Anterior cingulate cortex (tissue), 58 donors: ENCODE measurements at places on chromosomes 12 and 14.

- DNase-seq, result no peak
These were observed 771.3 kb upstream of the TBX3 start for GRCh38 chr12:115455268-115455681.

DNA sequence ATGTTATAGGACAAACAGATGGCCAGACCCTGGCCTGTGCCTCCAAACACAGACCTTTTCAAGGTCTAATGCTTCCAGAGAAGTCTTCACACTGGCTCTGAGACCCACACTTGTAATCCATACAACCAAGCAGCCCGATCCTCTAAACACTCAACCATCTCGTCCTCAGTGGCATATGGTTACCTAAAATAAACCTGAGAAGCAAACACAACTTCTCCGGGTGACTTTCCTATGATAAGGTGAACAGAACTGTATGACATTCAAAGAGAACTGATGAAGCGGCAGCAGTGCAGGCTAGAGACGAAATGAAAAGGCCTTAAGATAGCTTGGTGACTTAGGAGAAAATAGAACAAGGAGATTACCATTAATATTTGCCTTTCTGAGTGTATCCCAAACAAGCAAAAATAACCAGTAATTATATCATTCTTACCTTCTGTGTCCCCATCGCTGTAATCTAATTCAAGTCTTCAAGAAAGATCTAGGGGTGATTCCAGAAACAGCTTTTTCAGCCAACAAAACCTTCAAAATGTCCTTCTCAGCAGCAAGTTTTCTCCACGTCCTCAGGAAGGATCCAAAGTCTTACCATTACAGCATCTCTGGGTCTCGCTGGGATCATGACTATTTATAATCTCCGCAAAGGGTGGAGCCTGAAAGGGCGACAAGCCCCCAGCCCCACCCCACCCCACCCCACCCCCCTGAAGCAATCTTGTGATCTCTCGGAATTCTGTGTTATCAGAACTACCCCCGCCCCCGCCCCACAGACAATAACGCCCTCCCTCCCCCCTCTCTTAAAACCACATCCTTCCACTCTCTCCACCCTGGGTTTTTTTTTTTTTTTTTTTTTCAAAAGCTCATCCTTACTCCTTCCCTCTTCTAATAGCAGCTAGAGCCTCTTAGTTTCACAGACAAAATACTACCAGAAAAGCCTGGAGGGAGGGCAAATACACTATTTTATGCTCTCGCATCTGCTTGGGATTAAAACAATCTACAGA is at the start of gene SLC2A3:
Gene SLC2A3 (minus strand): TSS at position 598 of the 992 bp plus-strand sequence. CDS start 153 bp downstream, at position 445.
- DNase-seq, result no peak

DNA sequence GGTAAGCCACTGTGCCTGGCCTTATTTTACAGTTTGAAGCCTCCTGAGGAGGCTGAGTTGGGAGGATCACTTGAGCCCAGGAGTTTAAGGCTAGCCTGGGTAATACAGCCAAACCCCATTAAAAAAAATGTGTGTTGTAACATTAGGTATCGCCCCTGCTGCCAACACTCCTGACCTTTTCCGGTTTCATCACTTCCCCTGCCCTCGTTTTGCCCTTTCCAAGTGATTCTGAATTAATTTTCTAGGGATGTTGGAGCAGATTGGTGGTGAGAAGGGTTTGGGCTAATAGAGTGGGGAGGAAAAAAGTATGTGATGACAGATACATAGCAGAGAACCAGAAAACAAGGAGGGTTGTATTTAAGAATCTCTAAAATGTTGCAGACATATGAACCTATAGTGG is 25.6 kb upstream of the C12orf71 start:
- DNase-seq, result no peak

- no peak for DNase-seq
These were observed 142.5 kb downstream of the EFCAB11 start for GRCh38 chr14:89811954-89812575.

- no peak for DNase-seq
These were observed at the start of gene CABP1 for GRCh38 chr12:120639771-120640721. CABP1 (plus strand) TSS chr12:120640626; CDS start chr12:120640686, 60 bp downstream.

GRCh38 chr12:3572560-3572959 is 81.6 kb downstream of the PRMT8 start:
- DNase-seq, result no peak

GRCh38 chr14:22997676-22998323 is 12.1 kb downstream of the C14orf93 start:
- DNase-seq, result no peak

DNA sequence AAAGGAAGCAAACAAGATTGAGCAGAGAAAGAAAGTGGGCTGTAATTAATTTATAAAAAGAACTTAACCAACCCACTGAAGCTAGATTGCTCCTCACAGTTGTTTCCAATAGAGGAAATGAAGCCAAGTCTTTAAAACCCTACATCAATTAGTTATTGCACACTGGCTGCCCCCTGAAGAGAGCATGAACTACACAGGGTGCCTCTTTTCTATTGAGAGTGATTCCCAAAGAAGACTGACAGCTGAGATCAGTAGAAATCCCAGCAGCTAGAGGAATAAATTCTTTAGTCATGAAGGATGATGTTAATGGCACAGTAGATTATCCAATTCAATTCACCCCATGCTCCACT is 8.6 kb upstream of the USP15 start:
- no peak for DNase-seq

GRCh38 chr12:112961074-112961473 is 17.2 kb upstream of the OAS2 start:
- no peak for DNase-seq

- DNase-seq, result no peak
These were observed 3.2 kb downstream of the SIX6 start for GRCh38 chr14:60512126-60512525.

DNA sequence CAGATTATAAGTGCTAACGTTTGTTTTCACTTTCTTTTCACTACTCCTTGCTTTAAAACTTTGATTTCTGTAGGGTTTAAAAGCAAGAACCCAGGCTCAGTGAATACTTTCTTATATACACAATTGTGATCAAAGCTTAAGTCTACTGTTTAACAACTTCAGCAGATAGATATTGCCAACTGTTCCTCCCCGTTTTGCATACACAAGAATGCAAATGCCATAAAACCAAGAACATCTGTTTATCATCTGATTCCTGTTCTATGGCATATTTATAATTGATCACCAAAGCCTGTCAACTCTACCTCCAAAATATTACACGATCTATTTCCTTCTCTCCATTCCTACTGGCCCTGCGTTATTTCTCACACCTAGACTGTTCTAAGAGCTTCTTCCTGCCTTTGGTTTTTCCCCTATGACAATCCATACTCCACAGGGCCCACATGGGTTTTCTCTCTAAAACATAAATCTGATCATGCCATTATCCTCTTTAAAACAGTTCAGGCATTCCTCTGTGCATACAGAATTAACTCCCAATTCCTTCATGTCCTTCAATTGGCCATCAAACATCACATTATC is 15.9 kb downstream of the MED13L start:
- DNase-seq, result no peak

DNA sequence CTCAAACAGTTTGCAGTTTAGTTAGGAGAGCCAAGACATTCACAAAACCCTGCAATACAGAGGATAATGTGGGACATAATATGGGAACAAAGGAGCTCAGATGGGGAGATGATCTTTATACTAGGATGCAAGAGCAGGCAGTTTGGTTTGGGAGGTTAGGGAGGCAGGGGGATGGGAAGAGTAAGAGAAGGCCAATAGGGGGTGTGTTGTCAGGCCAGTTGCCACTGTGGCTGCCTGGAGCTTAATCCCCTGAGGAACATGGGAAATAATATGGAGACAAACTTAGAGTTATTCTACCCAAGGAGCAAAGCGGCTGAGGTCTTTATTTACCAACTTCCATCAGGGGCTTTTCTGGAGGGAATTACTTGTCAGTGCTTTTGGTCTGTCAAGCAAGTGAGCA is 10.0 kb upstream of the CSRP2 start:
- DNase-seq, result no peak

GRCh38 chr12:32151552-32151951 is 44.9 kb downstream of the BICD1 start:
- DNase-seq, result no peak

- DNase-seq, result no peak
These were observed 7.9 kb downstream of the OTOGL start for GRCh38 chr12:80107221-80107620.

DNA sequence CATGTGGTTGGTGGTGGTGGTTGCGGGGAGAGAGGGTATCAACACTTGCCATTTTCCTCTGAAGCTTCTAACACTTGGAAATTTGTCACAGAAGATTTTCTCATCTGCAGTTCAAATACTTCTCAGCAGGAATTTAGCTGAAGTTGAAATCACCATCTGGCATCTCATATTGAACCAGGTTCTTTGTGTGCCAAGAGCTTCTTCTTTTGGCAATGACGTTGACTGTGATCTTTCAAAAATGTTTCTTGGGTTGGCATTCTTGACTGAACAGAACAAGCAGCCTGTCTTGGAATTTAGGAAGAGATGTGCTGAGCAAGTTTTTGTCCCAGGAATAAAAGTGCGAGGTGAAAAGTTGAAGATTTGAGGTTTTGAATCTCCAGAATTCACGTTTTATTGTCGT is 8.7 kb upstream of the NIN start:
- no peak for DNase-seq

- DNase-seq, result no peak
These were observed 118.7 kb upstream of the CDKN3 start for GRCh38 chr14:54278087-54278486.

- DNase-seq, result no peak
These were observed 129.2 kb upstream of the ARHGAP5 start for GRCh38 chr14:31947680-31948595.

GRCh38 chr12:13945641-13946040 is 35.8 kb downstream of the GRIN2B start:
- no peak for DNase-seq

- DNase-seq, result no peak
These were observed 57.9 kb downstream of the FUT8 start for GRCh38 chr14:65470404-65470880.

DNA sequence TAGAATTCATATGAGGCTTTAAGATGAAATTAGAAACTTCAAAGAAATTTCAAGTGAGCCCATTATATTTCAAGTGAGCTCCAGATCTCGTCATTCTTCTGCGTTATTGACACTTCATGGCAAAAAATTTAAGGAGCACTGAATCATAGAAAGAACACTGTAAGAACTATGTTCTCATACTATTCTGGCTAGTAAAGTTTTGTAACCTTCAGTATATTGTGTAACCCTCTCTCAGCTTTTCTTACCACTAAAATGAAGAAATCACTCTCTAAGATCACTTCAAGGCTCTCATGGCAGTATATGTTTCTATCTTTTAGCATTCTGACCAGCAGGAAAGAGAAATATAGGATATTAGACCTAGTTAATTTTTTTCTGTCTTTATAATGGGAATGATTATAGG is 6.3 kb downstream of the GPHN start:
- DNase-seq, result no peak

GRCh38 chr12:29269706-29270408 is 111.1 kb downstream of the ERGIC2 start:
- DNase-seq, result no peak

GRCh38 chr12:6234906-6235305 is 34.7 kb downstream of the CD9 start:
- no peak for DNase-seq

DNA sequence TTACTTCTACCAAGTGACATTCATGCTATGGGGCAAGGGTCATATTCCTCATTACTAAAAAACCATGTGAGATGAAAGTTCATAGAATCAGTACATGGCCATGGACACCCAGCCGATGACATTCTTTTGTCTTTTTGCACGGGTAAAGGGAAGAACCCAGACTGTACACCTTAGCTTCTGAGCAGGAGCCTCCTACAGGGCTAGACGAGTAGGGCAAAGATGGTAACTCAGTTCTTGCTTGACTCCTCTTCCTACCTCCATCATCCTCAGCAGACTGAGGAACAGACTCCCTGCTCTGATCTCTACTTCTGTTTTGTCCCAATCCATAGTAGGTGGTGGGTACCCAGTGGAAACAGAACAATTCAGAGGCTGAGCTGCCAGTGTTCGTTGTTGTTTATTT is 281.3 kb downstream of the NPAS3 start:
- no peak for DNase-seq

DNA sequence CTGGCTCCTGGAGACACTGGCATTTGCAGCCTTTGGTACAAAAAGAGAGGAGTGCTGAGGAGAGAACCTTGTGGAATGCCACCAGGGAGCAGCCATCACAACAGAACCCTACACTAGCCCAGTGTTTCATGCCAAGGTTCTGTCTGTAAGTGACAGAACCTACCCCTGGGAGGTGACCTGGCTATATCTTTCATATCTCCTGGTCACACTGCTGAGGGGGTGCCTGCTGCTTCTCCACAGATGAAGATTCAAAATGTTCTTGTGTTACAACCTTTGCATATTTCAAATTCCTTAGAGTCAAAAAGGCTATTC is 12.7 kb upstream of the EIF4B start:
- DNase-seq, result no peak

GRCh38 chr12:50689437-50689836 is 74.5 kb upstream of the ATF1 start:
- DNase-seq, result no peak

- DNase-seq, result no peak
These were observed 27.7 kb upstream of the TMED10 start for GRCh38 chr14:75204116-75204515.

DNA sequence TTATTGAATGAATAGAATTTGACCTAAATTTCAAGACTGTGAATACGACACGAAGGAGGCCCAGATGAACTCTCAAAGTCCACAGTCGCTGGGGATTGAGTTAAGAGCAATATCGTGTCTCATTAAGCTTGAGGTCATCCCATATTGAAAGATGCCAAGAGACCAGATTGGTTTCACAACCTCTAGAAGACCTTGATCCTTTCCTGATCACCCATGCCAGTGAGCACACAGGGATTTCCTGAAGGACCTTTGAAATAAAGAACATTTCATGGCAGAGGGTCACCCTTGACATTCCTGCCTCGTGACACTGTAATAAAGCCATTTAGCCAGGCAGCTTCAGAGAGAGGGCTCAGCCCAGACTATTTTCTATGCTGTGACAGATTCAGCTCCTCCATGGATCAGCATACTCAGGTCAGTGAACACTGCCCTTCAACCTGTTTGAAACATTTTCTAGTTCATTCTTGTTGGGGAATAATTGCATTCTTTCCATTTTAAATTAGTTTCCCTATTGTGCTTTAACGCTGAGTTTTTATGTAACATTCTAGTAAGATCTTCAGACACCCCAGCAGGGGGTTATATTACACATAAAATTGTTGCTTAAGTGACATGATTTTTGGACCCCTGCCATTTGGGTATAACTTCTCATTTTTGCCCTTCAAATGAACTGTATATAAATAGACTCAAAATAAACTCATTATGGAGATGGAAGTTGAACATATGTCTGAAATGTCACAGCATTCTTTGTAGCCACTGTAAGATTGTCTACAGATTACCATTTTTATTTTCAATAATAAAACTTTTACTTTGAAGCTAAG is 213.2 kb downstream of the C12orf50 start:
- DNase-seq, result no peak

GRCh38 chr12:21913823-21914222 is 27.4 kb downstream of the ABCC9 start:
- DNase-seq, result no peak
